ENCODE measurements at places on chromosomes 1 and 21. TPM values are rescaled to one million over a fixed set of nuclear protein-coding genes. Genes with fewer than 3 reads are reported as not detected.

The NTMT2 gene
- total RNA-seq = not detected

The USH2A gene
- not detected for total RNA-seq

The OR2M3 gene
- not detected for total RNA-seq

The NBPF26 gene
- total RNA-seq = 11.9 TPM

The CELA3B gene
- total RNA-seq = 0.81 TPM

The CYYR1 gene
- not detected for total RNA-seq

The CYP4X1 gene
- total RNA-seq = not detected

The VWA1 gene
- 232 TPM for total RNA-seq

The TFAP2E gene
- total RNA-seq = 0.28 TPM

DNA sequence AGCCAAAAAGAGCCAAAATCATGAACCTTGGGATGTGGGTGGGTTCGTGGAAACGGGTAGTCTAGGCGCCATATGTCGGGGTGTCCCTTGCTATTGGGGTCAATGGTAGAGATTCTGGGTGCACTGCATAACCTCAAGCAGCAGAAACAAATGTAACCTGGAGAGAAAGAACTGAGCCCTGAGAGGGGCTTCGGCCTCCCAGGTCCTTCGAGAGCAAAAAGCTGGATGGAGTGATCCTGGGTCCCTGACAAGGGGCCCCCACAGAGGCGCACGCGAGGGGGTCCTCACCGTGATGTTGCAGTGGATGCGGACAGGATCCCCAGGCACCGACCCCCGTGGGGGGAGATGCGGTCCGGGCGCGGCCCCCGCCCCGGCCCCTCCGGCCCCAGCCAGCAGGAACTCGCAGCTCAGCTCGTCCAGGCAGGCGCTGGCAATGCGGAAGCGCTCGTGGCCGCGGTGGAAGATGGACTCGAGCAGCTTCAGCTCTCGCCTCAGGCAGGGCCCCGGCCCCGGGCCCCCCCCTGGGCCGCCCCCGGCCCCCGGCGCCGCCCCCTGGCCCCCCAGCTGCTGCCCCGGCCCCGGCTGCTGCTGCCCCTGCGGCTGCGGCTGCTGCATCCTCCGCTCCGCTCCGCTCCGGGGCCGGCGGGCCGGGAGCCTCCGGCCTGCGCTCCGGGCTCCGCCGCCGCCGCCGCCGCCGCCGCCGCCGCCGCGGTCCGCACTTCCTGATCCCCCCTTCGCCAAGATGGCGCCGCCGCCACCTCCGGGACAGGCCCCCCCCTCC, at the start of gene UBE2Q1:
TSS of gene UBE2Q1 (minus strand) at position 724 of the 781 bp plus-strand sequence. CDS start at position 615, 109 bp downstream.
- DNase-seq = peak; percentile 19

DNA sequence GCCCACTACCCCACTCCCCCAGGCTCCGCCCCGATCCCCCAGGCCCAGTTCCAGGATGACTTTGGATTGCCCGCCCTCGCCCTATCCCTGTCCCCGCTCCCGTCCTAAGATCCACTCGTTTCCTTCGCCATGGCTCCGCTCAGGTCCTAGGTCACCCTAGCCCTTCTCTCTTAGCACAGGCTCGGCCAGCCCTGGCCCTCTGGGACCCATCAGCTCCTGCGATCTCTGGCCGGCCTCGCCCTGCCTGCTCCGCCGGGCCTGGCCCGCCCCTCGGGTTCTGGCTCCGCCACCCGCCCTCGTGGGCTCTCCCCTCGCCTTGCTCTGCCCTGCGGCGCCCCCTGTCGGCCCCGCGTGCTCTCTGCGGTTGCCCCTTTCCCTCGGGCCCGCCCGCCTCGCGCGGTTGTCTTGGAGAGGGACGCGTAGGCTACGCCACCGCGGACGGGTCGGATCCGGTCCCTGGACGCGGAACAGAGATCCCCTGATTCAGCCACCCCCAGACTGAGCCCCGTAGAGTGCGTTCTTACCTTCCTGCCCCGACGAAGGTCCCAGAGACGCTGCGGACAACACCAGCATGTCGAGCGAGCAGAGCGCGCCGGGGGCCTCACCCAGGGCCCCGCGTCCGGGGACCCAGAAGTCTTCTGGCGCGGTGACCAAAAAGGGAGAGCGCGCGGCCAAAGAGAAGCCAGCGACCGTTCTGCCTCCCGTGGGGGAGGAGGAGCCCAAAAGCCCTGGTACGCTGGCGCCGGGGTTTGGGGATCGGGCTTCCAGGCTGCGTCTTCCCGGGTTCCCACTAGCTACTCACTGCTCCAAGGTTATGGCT, at the start of gene LRRC71:
TSS of gene LRRC71 (plus strand) at position 400 of the 820 bp plus-strand sequence. CDS start at position 572, 172 bp downstream.
- DNase-seq = peak; percentile 74

- no peak for DNase-seq
Observed at GRCh38 chr1:79006564-79006963, at the start of gene ADGRL4. ADGRL4 (minus strand) TSS chr1:79006730; CDS start chr1:79006654, 76 bp downstream.

GRCh38 chr1:179883745-179884138, 1.7 kb downstream of the TOR1AIP1 start:
- peak; percentile 38 for DNase-seq

- DNase-seq = peak; percentile 33
Observed at GRCh38 chr1:231419738-231420298, 2.3 kb downstream of the EGLN1 start.

DNA sequence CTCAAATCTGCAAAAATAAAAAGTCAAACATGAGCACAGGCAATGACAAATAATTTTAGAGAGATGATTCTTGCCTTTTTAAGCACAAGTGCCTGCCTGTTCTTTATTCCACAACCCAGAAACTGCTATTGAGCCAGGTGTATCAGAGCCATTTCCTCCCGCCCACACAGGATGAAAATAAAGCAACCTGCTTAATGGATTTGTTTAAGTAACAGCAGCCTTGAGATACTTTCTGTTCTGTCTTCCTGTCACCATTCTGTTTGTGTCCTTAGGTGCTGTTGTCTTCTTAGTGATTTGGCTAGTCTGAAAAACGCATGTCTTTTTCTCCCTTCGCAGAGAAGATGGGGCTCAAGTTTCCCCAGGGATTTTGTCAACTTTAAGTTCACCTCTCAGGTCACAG, 11.4 kb downstream of the RPE65 start:
- no peak for DNase-seq

DNA sequence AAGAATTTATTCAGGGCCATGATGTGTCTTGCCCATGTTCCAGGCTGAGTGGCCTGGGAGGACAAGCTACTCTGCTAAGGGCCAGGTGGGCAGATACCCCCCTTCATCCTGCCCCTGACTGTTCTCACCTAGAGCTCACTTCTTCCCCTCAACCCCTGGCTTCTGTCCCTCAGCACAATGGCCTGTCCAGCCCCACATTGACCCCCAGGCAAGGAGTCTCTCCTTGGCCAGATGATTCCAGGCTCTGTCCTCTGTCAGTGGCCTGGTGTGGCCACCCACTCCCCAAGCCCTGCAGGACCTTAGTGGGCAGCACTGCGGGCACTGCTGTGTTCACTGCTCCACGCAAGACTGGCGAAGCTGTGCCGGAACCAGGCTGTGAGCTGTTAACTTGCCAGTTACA, 460.0 kb downstream of the MATN1 start:
- no peak for DNase-seq

DNA sequence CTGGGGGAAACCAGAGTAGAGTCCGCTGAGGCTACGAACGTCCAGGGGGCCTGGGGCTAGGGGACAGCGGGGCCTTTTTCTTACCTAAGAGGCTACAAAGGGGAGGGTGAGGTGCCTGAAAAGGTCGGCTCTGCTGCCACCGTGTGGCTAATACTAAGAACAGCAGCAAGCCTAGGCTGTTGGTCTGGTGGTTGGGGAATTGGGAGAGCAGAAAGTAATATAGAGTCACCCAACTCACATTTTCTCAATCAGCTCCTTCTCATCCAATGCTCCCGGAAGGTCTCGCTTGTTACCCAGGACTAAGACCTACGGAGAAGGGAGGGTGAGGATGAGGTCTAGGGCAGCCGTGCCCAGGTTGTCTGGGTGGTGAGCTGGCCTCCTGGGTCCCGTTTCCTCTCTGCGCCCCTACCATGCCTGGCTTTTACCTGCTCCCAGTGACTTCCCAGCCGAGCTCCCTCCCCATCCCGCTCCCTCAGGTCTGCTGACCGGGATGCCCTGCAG, 9.3 kb downstream of the ARL8A start:
- DNase-seq = peak; percentile 85

DNA sequence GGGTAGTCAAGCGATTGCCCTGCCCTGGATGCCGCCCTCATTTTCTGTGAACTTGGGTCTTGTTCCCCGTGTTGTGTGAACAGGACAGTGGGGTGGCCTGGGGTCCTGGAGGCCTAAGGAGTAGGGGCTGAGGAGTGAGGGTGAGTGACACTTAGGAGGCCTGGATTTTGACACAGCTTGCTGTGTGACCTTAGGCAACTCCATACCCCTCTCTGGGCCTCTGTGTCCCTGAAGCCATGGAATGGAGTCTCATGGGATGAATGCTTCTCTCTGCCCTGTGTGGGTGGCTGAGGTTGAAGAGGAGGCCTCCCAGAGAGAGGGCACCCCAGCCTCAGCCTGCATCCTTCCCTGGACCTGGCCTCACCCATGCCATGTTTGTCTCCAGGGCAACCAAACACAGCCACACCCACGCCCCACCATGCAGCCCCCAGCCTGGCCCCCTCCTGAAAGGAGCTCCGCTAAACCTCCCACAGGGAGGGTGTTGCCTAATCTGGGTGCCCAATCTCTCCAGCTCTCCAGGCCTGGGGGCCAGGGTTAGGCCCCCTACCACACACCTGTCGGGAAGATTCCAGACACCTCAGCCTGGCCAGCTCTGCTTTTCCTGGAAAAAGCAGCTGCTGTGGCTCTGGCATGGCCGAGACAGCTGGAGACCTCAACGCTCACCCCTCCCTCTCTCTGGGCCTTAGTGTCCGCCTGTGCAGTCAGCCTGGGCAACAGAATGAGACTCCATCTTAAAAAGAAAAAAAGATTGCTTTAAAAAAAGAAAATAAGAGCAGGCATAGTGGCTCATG, 9.9 kb downstream of the MYOM3 start:
- no peak for DNase-seq

DNA sequence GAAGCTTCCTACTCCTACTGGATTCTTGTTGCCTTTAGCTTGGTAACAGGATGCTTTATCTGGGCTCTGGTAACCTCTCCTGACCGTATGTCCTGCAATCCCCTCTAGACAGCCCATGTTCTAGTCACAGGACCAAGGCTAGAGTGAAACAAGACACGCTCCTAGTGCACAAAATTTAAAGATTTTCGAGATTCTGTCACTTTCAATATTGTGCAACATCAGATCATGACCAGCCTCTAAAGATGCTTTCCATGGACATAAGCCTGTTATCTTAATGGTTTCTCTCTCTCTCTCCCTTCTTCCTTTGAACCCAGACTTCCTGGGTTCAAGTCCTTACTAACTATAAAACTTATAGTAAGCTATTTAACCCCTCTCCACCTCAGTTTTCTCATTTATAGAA, 1.6 kb upstream of the LY9 start:
- DNase-seq = no peak

DNA sequence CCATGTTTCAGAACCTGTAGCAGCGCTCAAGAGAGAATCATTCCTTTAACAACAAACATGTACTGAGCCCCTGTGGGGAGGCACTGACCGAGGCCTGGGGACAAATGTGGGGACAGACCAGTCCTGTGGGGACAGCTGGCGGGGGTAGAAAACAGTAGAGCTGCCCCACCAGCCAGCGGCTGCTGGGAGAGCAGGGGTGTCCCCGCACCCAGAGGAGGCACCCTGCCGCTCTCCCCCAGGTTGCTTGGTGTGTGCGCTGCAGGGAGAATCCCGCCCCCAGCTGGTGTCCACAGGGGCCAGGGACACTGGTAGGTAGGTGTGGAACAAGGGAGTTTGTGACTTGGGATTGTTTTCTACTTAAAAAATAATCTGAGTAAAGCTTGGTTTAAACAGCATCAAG, 62.1 kb downstream of the ADARB1 start:
- no peak for DNase-seq

GRCh38 chr1:93016171-93016570, 54.9 kb upstream of the DIPK1A start:
- DNase-seq = no peak
